GM13977 (cell line): ENCODE measurements at places on chromosomes 2 and 18.

- no peak for DNase-seq
Measured at GRCh38 chr2:26001743-26002351, 19.6 kb upstream of the KIF3C start.

GRCh38 chr2:143263066-143263625 lies 133.9 kb downstream of the ARHGAP15 start:
- DNase-seq = no peak

DNA sequence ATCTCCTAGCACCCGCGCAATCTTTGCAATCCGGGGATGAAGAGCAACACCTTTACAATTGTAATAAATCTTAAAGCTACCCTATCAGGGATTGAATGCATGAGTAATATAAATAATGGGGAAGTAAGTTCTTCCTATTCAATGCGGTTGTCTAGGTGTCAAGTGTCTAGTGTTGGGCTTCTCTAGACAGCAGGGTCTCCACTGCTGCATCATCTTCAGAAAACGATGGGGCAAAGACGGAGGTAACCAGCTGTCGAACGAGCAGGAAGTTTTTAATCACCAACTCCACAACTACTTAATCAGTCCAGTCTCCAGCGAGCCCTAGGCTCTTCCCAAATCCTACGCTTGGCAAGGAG lies 573 bp downstream of the STAM2 start:
- no peak for DNase-seq

DNA sequence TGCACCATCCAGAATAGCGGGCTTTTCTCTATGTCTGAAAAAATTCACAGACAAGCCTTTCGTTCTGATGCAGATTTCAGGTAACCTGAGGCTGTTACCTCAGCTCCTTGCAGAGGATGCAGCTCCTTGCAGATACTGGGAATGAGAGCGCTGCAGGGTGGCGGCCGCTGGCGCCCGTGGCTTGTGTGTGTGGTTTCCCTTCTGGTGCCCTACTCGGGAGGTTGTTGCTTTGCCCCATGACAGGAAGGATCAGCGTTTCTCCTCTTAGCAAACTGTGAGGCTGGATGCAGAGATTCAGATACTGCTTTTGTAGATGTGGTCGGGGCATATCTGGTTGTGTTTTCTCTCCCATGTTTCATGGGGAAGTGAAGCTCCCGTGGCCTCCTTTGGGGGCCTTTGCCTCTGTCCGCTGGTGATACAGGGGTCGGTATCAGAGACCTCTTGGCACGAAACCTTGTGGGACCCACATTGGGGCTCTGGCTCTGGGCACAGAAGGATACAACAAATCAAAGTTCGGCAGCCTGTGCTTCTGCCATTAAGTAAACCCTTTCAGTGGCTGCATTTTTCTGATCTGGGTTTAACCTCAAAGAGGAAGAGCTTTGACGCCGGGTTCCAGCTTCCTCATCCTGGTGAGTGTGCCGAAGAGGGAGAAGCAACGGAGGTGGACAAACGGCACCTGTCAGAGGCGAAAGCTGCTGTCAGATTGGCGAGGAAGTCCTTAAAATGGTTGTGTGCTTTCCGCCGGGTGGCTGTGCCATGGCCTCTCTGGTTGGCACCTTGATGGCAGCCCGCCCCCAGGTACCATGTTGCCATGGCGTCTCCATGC lies 127.8 kb downstream of the MBP start:
- no peak for DNase-seq

- no peak for DNase-seq
Measured at GRCh38 chr18:53883771-53884170, 340.7 kb downstream of the MBD2 start.
